ENCODE measurements at places on chromosomes 12 and 14. TPM values are rescaled to one million over a fixed set of nuclear protein-coding genes. Genes with fewer than 3 reads are reported as not detected.

NOVA1 gene
- total RNA-seq = 6.6 TPM

CCDC196 gene
- total RNA-seq = not detected

OR4E2 gene
- not detected for total RNA-seq

CIROP gene
- total RNA-seq = not detected

IFT81 gene
- total RNA-seq = 13.5 TPM

EML1 gene
- total RNA-seq = 4.8 TPM

MYBPC1 gene
- total RNA-seq = not detected

RPL36AL gene
- total RNA-seq = 211 TPM

TTC9 gene
- not detected for total RNA-seq

All from myometrial cell (primary cell).